Left ventricle myocardium superior (tissue), 1 donor: ENCODE measurements at places on chromosomes 1 and 21. TPM values are rescaled to one million over a fixed set of nuclear protein-coding genes. Genes with fewer than 3 reads are reported as not detected.

The CITED4 gene
- 45.4 TPM for total RNA-seq

The PLA2G2E gene
- total RNA-seq = not detected

The RSPO1 gene
- total RNA-seq = 0.47 TPM

DNA sequence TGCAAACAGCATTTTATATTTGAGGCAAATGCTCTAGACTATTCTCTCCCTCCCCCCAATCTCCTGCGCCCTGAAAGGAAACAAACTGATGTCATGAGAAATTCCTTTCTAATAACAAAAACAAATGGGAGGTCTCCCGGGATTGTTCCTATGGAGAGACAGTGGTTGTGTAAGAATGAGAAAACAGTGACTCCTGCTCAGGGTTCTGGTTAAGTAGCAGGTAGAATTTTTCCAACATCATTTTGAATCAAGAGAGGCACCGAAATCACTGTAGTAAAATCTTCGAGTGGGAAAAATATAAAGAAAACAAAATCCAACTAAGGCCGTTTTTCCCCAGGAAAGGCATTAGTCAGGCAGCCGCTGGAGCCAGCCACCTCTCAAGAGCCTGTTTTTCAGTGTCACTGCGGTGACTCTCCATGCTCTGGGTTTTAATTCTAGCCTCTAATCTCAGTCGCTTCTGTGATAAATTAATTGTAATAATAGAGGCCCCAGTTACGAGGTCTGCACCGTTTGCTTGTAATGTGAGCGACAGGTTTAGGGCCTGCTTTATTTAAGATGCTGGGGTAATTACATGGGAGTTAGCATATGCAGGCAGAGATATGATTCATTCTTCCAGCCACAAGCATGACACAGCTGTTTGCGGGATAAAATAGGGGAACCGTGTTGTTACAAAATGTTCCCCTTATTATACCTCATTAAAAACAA is 80.3 kb downstream of the RNF220 start:
- DNase-seq = no peak

GRCh38 chr1:223737342-223737741 is 25.0 kb downstream of the CAPN2 start:
- no peak for DNase-seq

GRCh38 chr1:225849925-225850324 is 32.3 kb downstream of the TMEM63A start:
- DNase-seq = peak; percentile 69

DNA sequence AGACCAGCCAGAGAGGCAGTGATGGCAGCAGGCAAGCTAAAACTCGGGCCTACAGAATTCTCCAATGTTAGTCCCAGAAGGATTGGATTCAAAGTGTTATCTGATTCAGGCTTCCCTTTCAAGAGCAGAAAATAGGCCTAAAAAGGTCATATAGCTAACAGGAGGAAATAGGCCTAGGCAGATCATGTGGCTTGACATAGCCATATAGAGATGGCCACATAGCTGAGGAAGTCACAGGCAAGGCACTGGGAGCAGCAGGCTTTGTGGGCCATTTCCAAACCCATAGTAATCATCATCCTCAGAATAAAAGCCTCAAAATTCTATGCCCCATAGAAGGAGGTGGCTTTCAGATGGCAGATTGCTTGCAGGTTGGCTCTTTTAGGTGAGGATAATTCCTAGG is 29.0 kb upstream of the LMO4 start:
- no peak for DNase-seq

DNA sequence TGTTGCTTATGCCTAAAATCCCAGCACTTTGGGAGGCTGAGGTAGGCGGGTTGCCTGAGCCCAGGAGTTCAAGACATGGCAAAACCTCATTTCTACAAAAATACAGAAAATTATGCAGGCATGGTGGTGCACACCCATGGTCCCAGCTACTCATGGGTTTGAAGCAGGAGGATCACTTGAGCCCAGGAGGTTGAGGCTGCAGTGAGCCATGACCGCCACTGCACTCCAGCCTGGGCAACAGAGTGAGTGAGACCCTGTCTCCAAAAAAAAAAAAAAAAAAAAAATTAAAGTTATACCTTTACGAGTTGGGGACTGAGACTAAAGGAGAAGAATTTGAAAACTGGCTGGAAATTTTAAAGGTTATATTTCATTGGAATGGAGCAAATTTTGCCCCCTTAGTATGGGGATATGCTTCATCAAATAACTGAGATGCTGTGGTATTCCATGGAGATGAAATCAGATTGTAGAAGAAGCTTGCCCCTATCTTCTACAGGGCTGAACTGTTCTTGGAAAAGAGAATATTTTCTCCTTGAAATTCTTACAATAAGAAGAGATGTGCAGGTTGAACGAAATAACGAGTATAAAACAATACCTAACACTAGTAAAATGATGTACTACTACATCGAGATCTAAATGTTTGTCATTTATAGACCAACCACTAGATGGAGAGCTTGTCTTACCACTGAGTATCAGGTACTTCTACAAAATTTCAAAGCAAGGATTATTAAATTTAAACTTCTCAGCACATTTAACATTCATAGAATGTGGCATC is 34.9 kb upstream of the SCYL3 start:
- DNase-seq = no peak

DNA sequence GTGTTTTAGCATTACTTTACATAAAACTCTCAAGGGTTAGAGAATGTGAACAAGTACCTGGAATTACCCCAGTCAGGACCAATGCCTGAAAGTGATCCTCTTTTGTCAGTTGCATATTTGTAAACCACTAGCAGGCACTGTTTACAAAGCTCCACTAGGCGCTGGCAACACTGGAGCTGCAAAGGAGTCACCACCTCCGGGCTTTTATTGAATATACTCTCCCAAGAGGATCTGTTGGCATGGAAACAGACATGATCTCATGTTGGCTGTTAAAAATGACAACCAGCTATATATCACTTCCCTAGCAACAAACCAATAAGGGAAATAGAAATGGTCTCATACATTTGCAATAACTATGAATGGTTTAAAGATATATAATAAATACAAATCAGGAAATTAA is 116.0 kb downstream of the TTLL7 start:
- DNase-seq = no peak

The LRRC7 gene
- 3.0 TPM for total RNA-seq

GRCh38 chr1:245481261-245481660 is 326.5 kb downstream of the KIF26B start:
- no peak for DNase-seq

- peak; percentile 13 for DNase-seq
Observed at GRCh38 chr1:105686874-105687690, 1369.4 kb upstream of the PRMT6 start.

The WNT3A gene
- not detected for total RNA-seq

The COL9A2 gene
- total RNA-seq = 0.45 TPM

The CCDC27 gene
- total RNA-seq = not detected

DNA sequence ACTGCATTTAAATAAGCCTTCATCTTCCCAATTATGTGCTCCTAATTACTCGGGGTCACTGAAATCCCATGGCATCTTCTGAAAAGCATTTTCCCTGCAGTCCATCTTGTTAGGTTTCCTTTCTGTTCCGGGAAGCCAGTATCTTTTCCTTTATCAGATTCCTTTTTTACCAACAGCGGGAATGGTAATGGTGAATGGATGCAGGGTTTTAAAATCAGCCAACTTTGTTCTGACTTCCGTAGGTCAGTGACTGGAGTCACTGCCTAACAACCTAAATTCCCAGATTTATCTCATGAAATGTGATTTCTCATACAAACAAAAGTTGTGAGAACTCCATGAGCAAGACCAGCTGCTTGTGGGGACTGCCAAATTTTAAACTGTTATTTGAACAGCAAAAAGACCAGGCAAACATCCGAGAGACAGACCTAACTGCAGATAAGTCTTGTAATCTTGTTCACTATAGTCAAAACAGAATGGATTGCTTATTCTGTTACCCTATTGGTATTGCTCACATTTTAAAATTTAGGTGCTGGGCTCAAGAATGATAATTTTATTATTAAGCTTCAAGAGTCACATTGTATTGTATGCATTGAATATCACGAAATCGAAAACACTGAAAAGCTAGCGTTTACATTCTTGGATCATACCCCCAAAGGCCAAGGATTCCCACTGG is 1.2 kb upstream of the RWDD3 start:
- no peak for DNase-seq

- peak; percentile 60 for DNase-seq
Observed at GRCh38 chr1:8408151-8408839, 90.4 kb downstream of the SLC45A1 start.

The OPTC gene
- not detected for total RNA-seq

The ZBTB37 gene
- total RNA-seq = 7.9 TPM

GRCh38 chr21:46248422-46248782 is 19.8 kb upstream of the LSS start:
- no peak for DNase-seq

The LAMC2 gene
- 3.7 TPM for total RNA-seq

DNA sequence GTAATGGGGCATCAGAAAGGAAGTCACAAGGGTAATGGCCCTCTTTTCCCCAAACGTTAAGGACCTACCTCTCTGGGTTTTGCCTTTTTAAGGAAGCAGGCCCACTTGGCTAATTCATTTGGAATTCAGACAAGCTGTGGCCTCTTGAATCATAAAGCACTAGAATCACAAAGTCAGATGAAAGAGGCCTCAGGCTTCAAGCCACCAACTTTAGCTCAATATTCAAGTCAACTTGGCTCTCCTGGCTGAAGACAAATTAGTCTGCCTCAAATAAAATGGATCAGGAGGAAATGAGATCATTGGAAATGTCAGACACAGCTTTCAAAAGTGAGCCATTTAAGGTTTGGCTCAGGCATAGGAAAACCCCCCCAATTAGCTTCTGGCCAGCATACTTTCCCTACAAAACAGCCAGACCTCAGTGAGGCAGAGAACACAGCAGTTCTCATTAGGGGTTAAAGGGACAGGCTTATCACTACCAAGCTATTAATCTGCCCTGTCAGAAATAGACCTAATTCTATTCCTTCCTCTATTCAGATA is 34.3 kb downstream of the SLC35D1 start:
- no peak for DNase-seq

The MARK1 gene
- total RNA-seq = 16.6 TPM

- DNase-seq = no peak
Observed at GRCh38 chr21:29654855-29655254, 284.9 kb downstream of the GRIK1 start.

The ASTN1 gene
- 0.22 TPM for total RNA-seq

- DNase-seq = no peak
Observed at GRCh38 chr1:89690595-89690994, 57.7 kb downstream of the LRRC8C start.

The RAP1GAP gene
- total RNA-seq = 3.4 TPM

The KIAA1614 gene
- 7.0 TPM for total RNA-seq

- DNase-seq = peak; percentile 60
Observed at GRCh38 chr1:208090388-208091301, 153.5 kb downstream of the PLXNA2 start.

DNA sequence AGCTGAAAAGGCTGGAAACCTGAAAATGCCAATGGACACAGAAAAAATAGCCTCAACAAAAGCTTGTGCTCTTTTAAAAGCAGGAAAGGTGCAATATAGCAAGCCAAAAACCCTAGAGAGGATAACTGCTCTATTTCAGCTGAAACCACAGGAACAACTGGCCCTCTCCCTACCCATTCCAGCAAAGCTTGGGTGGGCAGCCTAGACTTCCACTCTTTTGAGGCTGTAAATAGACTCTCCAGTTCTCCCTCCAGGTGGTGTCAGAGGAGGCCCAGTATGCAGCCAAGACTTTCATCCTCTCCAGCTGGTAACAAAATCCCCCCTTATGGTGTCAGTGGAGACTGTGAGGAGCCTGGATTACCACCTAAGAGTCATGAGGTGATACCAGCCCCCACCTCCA is 206.9 kb upstream of the PLD5 start:
- no peak for DNase-seq

- peak; percentile 78 for DNase-seq
Observed at GRCh38 chr1:162732566-162733335, 57.8 kb upstream of the HSD17B7 start.

The SLC16A4 gene
- total RNA-seq = 2.1 TPM

DNA sequence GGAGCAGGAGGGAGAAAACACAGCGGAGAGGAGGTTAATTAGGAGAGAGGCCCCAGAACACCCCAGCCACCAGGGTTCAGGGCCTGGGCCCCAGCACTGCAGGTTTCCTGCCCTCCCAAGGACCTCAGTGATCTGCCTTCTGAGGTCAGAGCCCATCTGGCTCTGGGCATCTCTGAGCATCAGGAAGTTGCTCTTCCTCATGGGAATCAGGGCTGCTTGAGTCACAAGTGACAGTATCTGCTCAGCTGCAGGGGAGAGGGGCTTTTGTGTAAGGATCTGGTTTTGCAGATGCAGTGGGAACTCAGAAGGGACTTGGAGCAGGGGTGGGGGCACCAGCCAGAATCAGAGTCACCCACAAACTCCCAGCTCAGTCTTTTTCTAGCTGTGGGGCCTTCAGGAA is 472.1 kb downstream of the PTPRU start:
- no peak for DNase-seq

DNA sequence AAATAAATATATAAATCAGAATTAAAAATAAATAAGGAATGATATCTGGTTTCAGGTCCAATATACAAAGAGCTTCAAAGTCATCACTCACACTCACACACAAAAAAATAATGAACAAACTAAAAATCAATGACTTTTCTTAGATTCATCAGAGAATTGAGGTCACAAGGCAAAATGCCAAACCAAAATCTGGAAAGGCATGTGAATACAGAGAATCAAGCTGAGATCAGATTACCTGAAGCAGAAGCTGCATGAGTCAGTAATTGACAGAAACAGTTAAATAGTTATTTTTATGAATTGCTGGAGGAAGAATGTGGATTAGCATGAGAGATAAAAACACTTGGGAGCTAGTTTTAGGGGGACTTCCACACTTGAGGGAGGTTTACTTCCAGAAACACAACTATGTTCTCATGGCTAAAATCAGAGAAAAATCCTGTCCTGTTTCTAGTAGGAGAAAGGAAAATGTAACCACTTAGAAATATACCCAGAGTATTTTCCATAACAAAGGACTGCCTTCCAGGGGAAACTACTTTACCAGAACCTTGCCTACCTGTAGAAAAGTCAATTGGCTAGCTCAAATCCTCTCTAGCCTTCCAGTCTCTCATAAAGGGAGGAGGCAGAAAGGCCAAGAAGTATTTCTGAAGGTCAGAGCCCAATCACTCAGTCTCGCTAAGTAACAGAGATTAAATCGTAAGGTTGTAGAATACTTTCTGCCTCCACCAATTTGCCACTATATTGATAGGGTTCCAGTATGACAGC is 536.6 kb upstream of the NR5A2 start:
- DNase-seq = no peak

DNA sequence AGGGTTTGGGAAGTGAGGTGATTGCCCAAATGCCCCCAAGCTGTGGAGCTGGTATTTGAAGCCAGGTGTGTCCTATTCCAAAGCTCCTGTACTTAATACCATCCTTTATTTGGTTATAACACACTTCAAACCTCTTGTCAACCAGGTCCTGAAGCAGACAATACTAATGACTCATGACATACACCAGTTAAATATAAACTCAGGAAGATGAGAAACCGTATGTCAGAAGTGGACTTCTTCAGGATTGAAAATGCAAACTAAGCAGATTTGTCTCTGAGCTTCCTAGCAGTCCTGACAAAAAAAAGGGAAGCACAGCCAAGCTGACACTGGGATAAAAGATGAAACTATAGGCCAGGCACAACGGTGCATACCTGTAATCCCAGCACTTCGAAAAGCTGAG is 70.6 kb downstream of the ALPL start:
- no peak for DNase-seq

GRCh38 chr1:189609167-189609566 is 868.5 kb downstream of the BRINP3 start:
- DNase-seq = no peak
